Left ventricle myocardium superior (tissue), 1 donor: ENCODE measurements at places on chromosomes 2 and 18. TPM values are rescaled to one million over a fixed set of nuclear protein-coding genes. Genes with fewer than 3 reads are reported as not detected.

The SLC40A1 gene
- total RNA-seq = 57.5 TPM

DNA sequence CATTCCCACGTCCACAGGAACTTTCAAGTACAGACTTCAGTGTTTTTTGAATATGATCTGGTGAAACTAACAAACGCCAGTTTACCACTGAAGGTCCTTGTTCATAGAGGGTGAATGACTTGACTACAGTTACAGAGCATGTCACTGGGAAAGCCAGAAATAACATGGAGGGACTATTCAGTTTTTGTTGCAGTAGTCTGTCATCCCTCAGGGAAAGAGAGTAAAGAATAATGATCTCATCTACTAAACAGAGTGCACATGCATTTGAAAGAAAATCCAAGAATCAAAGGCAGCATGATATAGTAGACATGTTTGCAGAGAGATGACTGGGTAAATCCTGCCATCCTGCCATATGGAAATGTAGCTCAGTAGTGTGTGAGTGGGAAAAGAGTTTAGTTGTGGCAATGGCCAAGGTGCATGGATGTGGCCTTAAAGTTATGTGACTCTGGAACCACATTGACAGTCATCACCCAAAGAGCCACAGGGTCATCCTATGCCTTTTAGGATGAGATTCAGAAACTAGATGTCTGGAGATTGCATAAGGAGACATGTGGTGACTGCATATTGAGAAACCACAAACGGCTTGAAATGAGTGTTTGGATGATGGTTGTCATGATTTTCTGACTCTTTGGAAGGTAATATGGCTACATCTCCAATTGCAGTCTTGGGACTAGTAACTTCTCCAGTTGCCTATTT is 125.3 kb upstream of the ZEB2 start:
- DNase-seq = no peak

DNA sequence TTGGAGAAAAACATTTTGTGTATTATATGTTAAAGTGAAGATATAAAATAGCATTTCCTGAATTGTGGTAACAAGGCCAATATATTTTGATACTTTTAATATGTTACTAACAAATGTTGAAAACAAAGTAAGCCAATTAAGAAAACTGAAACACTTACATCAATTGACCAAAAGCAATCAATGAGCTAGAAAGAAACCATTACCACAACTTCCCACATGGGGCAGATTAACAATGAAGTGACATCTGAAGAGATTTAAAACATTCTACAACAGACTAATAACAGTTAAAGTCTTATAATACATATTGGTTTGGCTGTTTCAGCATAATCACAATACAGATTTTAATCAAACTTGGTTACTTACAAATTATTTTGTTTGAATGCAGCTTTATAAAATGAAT is 282.4 kb upstream of the NETO1 start:
- DNase-seq = no peak

The FEV gene
- total RNA-seq = not detected

DNA sequence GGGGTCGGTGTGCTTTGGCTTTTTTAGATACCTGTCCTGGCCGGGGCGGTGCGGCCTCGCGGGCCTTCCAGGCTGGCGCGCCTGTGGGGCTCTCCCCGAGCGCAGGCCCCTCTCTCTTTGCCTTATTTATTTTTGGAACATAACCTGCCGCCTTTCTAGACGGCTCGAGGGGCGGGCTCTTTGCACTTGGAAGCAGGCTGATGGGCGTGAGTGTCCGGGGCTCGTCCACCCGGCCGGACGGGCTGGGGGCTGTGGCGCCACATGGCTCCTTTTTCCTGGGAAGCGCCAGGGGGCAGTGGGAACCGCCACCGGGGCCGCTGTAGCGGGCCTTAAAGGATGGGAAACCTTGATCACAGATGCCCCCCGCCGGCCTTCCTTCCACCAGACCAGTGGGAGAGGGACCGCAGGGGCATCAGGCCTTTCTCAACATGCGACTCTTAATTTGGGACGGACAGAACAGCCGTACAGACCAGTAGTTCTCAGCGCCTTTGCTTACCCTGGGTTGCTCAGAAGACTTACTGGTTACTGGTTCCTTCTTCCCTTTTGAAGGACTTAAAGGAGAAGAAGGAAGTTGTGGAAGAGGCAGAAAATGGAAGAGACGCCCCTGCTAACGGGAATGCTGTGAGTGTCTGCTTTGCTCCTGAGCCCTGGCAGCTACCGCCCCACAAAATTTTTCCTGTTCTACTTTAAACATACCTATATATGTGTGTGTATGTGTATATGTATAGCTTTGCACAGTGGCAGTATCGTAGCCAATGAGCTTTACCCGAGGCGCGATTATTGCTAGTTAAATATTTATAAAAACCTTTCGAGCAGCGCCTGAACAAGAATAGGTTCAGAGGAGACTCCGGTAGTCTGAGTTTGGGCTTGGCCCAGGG is 2.7 kb downstream of the PTMA start:
- peak; percentile 61 for DNase-seq

DNA sequence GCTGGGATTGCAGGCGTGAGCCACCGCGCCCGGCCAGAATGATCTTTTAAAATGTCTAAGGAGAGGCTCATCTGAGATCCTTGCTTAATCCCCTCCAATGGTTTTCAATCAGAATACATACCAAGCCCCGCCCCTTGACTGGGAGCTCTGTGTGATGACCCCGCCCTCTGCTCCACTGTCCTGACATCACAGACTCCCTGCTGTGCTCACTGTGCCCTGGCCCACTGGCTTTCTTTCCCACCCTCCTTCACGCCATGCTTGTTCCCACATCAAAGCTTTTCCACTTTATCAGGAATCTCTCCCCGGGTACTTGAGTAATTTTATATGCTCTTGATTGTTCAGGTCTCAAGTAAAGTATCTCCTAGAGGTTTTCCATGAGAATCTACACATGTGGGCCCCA is 762.3 kb upstream of the ID2 start:
- no peak for DNase-seq
